NCI-H748 treated with DMSO at 0.1 percent for 48 hours (cell line): ENCODE measurements at places on chromosomes 2 and 18.

DNA sequence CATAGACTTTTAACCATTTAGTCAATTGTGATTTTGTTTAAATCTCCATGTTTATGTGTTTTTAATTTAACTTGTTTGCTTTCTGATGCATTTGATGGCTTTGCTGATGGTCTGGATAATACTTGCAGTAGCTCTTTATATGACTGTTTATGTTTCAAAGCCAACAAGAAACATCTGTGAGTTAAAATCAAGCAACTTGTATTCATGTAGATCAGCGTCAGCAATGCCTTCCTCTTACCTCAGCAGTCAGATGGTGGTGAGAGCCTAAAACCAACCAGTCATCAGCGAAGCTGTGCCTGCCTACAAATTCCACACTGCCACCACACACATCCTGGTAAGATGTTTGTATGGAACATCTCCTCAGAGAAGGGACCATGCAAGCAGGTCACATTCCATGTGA lies 231.9 kb downstream of the PTGR3 start:
- no peak for DNase-seq

GRCh38 chr18:66707473-66707872 lies 103.6 kb upstream of the CDH19 start:
- no peak for DNase-seq

- DNase-seq, result no peak
Observed at GRCh38 chr18:79496237-79496977, 100.7 kb downstream of the NFATC1 start.

GRCh38 chr18:48761582-48761981 lies 189.2 kb downstream of the SMAD7 start:
- no peak for DNase-seq

DNA sequence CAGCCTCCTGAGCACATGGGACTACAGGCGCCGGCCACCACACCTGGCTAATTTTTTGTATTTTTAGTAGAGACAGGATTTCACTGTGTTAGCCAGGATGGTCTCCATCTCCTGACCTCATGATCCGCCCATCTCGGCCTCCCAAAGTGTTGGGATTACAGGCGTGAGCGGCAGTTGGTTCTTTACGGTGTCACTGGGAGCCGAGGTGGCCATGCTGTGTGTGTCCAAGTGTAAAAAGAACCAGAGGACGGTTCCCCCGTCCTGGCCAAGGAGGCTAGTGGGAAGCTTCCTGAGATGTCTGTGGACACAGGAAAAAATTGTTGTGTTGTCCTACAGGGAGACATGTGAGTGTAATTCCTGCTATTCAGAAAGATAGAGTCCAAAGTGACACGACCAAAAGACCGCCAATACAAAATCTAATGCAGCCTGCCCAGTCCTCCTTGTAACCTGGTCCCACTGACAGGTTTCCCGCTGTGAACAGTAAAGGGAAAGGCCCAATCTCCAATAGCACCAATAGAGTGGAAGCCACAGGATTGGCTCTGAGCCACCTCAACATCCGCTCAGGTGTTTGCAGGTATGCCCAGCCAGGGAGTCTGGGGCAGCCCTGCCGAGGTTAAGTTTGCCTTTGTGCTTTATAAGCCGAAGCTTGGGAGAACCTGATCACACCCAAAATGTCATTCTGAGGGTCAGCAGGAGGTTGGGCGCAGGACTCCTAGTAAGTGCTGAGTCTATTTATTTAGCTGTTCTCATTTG lies 40.6 kb downstream of the NCK2 start:
- DNase-seq, result peak; percentile 2

DNA sequence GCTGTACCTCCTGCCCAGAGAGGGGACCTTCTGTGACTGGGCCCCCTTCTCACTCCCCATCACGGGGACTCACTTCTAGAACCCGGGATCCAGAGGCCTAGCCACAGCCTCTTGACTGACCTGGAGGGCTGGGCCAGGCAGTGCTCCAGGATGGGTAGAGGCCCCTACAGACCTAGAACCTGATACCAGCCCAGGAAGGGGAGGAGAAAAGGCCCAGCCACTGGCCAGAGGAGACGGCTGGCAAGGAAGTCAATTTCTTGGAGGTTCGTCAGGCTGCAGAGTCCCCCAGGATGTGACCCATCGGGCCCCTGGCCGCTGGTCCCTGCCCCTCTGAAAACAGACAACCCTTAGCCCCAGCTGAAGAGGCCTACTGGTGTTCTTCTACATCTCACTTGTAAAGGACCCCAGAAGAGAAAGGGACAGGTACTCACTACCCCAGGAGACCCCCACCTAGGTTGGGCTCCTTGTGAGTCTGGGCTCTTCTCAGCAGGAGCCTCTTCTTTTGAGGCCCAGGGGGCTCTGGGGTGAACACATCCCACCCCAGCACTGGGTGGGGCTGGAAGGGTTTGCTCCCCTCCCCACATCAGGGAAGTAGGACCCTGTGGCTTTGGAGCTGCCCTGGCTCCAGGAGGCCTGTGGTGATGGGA lies 86.0 kb downstream of the STPG4 start:
- no peak for DNase-seq

GRCh38 chr2:236171680-236172254 lies 3.6 kb upstream of the GBX2 start:
- DNase-seq, result no peak
